Activated CD4-positive, alpha-beta T cell treated with anti-CD3 and anti-CD28 coated beads, Interleukin-2, Interleukin-4, amounts not matched to agents 100 ng/mL and 50 ng/mL, durations not matched to agents 16 hours and 8 hours (primary cell): ENCODE measurements at places on chromosomes 13 and 19.

DNA sequence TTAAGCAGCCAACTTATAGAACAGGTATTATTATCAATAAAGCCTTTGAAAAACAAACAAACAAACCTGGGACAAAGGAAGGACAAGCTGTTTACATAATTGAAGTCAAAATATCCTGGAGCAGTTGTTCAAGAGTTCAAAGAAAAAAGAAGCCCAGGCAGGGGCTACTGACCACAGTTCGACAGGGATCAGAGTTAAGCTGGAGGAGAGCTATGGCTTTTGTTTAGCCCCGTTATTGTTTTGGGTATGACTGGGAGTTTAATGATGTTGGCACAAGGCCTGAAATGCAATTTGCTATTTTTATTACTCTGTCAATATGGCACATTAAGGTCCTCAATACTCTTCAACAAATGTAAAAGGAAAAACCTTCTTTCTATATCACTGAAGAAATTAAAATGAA is 624.4 kb upstream of the KLHL1 start:
- DNase-seq = no peak

DNA sequence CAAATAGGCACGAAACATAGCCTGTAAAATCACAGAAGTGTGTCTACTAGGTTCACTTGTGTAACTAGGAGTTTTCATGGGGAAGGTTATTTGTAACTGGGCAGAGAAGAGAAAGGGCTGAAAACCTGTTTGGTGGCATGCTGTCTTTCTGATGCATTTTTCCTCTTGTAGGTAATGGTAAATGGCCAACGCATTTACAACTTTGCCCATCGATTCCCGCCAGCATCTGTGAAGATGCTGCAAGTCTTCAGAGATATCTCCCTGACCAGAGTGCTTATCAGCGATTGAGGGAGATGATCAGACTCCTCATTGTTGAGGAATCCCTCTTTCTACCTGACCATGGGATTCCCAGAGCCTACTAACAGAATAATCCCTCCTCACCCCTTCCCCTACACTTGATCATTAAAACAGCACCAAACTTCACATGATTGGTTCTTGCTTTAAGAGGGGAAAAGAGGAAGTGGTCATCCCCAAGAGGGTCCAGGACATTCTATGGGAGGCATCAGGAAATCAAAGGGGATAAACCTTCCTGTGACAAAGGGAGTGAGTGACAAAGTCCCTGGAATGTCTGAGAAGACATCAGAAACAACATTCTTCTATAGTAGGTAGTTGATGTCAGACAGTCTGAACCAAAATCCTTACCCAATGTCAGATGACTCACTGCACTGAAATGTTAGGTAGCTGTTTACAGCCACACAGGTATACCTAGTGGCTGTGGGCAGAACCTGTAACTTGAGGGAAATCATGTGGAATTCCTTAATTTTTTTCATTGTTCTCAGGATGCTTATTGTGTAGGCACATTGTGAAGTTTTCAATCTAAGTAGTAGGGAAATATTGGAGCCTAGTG is 5.0 kb downstream of the LGALS14 start:
- DNase-seq = no peak

GRCh38 chr19:17078920-17079709 is 3.5 kb downstream of the MYO9B start:
- DNase-seq = no peak

DNA sequence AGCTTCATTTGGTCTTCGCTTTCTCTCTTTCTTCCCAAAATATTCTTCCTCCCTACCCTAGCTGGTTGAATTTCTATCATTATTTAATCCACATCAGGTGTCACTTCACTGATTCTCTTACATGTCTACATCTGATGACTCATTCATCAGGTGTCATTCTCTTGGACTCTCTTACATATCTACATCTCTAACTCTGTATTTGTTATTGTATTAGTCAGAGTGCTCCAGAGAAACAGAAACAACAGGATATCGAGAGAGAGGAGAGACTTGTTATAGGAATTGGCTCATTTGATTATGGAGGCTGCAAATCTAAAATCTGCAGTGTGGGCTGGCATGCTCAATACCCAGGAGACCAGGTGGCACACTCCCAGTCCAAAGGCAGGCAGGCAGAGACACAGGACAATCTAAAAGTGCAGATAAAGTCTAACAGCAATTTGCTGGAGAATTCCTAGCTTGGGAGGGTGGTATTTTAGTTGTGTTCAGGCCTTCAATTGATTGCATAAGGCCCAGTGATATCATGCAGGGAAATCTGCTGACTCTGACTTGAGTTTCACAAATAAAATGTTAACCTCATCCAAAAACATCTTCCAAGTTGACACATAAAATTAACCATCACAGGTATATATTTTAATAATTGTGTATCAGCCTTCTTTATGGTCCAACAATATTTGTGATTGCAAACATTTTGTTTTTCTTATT is 541.4 kb upstream of the SLITRK5 start:
- DNase-seq = no peak

- no peak for DNase-seq
Measured at GRCh38 chr13:50927701-50928100, 18.1 kb downstream of the RNASEH2B start.

GRCh38 chr13:66089711-66090110 is 1140.4 kb downstream of the PCDH9 start:
- no peak for DNase-seq

DNA sequence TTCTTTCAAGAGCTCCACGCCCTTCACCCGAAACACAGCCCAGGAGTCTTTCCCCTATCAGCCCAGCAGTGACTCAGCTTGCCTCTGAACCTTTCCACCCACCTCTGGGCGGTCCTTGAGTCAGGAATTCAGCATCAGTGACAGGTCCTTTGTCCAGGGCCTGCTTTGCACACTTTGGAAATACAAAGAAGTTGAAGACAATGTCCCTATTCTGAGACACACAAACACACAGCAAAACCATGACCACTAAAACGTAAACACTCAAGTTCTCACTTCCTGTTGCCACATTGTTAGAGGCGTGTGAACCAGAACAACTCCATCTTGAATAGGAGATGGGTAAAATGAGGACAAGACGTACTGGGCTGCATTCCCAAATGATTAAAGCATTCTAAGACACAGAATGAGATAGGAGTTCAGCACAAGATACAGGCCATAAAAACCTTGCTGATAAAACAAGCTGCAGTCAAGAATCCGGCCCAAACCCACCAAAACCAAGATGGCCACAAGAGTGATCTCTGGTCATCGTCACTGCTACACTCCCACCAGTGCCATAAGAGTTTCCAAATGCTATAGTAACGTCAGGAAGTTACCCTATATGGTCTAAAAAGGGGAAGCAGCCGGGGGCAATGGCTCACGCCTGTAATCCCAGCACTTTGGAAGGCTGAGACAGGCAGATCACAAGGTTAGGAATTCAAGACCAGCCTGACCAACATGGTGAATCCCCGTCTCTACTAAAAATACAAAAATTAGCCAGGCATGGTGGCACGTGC is 49.2 kb upstream of the ATP12A start:
- no peak for DNase-seq
